ENCODE measurements at places on chromosomes 11 and 22. TPM values are rescaled to one million over a fixed set of nuclear protein-coding genes. Genes with fewer than 3 reads are reported as not detected.

The DEUP1 gene
- not detected for total RNA-seq

The PAMR1 gene
- 185 TPM for total RNA-seq

The C11orf42 gene
- not detected for total RNA-seq

The DSCAML1 gene
- total RNA-seq, result not detected

The CABP7 gene
- not detected for total RNA-seq

The OSM gene
- not detected for total RNA-seq

The CBLIF gene
- total RNA-seq, result not detected
